ENCODE measurements at places on chromosomes 2 and 18.

GRCh38 chr2:189267925-189268579 is 88.5 kb upstream of the COL5A2 start:
- no peak for DNase-seq

DNA sequence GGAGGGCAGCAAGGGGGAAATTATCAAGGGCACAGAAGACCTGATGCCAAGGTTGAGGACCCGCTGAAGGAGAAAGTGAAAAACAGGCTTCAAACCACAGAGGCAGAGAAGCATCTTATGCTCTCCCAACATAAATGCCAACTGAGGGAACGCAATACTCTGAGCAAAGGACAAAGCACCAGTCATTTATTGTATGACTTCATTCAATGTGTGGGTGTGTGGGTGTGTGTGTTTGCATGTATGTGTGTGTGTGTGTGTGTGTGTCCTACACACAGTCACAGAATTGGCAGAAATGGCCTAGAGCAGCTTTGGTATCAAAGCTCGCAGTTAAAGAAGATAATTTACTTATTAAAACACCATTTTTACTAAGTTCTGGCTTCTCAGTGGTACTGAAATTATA is 51.4 kb downstream of the UXS1 start:
- no peak for DNase-seq

- DNase-seq = no peak
Observed at GRCh38 chr2:234044157-234044556, 6.3 kb upstream of the SPP2 start.

GRCh38 chr18:37944700-37945270 is 379.2 kb upstream of the CELF4 start:
- DNase-seq = no peak

GRCh38 chr2:53994818-53995808 is 24.3 kb upstream of the PSME4 start:
- no peak for DNase-seq

GRCh38 chr2:221225752-221226151 is 346.4 kb downstream of the EPHA4 start:
- no peak for DNase-seq

GRCh38 chr18:63986885-63987284 is 17.0 kb downstream of the SERPINB8 start:
- no peak for DNase-seq

Measured in NCI-H69 (cell line).